Left renal pelvis (tissue), 4 donors: ENCODE measurements at places on chromosomes 3 and 15. TPM values are rescaled to one million over a fixed set of nuclear protein-coding genes. Genes with fewer than 3 reads are reported as not detected.

DNA sequence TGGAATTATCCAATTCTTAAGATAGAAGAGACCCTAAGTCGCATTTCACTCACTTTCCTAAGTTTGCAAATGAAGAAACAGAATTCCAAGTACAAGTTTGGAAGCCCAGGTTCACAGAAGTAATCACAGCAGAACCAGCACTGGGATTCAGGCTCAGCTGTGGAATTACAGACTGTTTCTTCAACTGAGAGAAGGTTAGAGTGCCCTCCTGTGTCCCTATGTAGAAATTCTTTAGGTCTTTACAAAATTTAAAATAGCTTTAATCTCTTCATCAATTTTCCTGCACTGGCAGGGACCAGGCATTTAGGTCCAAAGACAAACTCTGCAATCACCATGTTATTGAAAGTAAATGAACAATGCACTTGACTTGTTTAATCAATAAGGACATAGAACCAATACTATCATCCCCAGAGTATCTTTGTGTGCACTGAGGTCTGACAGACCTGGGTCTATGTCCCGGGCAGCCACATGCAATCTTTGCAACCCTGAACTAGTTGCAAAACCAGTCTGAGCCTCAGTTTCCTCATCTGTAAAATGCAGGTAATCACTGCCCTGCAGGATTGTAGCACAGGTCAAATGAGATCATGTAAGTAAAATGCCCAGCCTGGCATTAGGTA is 96.3 kb upstream of the ZBED2 start:
- DNase-seq, result no peak

- no peak for DNase-seq
Measured at GRCh38 chr3:139757448-139758030, 79.8 kb upstream of the NMNAT3 start.

GRCh38 chr3:190883973-190884832 is 21.7 kb upstream of the GMNC start:
- DNase-seq, result peak; percentile 27

DNA sequence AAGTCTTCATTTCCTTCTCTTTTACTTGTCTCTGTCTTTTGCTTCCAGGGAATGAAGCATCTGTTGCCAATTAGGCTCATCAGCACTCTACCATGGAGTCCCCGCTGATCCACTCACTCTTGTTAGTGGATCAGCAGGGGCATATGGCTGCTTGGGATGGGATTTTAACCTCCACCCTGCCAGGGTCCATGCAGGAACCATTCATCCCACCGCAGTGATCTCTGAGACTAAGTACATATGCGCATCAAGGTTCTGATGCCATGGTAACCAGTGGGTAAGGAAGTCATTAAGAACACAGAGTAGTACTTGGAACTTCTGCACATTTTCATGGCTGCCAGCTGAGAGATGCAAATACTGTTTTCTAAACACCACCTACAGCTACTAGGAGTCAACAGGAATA is 374.0 kb upstream of the ALCAM start:
- DNase-seq, result no peak

DNA sequence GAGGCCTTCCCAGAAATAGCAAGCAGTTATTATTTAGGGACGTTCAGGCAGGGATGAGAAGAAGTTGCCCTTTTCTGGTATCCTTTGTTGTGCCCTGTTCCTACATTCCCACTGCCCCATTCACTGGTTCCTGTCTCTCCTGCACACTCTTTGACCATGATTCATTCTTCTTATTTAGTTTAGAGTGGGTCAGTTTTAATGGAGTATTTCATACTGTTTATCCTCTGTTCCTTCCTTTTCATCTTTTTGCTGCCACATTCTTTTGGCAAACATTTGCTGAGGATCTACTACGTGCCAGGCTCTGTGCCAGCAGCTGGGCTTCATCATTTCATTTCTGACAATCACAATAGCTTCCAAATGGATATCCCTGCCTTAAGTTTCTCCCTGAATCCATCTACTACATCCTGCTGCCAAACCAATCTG is 11.8 kb upstream of the EID1 start:
- no peak for DNase-seq

DNA sequence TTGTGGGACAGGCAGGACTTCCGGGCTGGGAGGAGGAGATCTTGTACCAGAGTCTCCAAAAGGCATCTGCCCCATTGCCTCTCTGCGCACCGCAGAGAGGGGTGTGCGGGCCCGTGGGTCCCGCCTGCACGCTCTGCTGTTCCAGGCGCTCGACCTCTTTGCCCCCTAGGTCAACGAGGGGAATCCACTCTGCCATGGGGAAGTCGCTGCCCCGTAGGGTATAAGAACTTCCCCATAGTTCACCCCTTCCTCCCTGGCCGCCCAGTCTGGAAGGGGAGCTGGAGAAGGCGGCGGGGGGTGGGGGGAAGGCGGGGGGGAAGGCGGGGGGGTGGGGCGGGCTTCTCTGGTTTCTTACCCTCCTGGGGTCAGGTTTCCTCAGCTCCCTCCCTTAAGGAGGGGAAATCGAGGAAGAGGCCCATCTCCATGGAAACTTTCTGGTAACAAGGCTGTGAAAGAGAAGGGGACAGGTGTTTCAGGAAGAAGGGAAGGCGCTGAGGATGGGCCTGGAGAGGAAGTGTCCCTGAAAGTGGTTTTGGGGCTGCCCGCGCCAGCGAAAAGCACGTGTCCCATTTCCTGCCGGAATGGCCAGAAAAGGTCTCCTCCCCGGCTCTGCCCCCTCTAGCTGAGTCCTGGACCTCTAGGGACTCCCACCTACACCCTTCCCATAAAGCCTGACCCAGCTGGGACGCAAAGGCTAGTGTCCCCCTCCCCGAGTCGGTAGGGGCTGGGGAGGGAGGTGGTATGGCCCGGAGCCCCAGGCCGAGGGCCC is 27.5 kb downstream of the NR1I2 start:
- no peak for DNase-seq

Gene SLCO2A1
- polyA plus RNA-seq, result 19.7 TPM

- no peak for DNase-seq
Measured at GRCh38 chr3:30952786-30953185, 58.3 kb upstream of the GADL1 start.

GRCh38 chr3:165903885-165904630 is 66.8 kb upstream of the BCHE start:
- no peak for DNase-seq

- DNase-seq, result no peak
Measured at GRCh38 chr15:69398491-69398891, 15.7 kb upstream of the KIF23 start.
